Activated CD4-positive, alpha-beta memory T cell treated with anti-CD3 and anti-CD28 coated beads for 36 hours (primary cell): ENCODE measurements at places on chromosomes 2 and 18.

DNA sequence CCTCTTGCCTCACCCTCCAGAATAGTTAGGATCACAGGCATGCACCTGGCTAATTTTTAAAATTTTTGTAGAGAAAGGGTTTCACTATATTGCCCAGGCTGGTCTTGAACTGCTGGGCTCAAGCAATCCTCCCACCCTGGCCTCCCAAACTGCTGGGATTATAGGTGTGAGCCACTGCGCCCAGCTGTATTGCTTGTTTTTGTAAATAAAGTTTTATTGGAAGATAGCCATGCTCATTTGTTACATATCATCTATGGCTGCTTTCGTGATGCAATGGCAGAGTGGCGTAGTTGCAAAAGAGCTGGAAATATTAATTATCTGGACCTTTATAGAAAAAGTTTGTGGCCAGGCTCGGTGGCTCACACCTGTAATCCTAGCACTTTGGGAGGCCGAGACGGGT lies 109.4 kb upstream of the SPRED2 start:
- no peak for DNase-seq

DNA sequence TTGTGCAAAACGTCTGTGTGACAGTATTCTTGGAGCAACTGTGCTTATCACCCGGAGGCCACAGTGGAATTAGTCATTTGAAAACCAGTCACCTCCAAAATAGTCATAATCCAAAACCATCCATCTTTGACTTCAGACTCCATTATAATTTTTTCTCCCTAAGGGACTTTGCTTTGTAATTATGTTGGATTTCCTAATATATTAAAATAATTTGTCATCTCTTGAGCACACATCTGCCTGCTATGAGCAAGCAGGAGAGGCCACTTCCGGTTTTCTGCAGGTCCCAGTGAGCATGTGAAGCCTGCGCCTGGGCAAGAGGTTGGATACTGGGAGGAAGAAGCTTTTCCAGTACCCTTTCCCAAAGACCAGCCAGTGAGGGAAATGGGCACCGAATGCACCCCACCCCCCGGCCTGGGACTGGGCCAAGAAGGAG lies 57.7 kb downstream of the ODC1 start:
- DNase-seq = peak; percentile 23

- no peak for DNase-seq
Measured at GRCh38 chr2:98870516-98871158, 65.4 kb downstream of the CRACDL start.

- no peak for DNase-seq
Measured at GRCh38 chr2:104734937-104735586, 118.9 kb upstream of the POU3F3 start.

GRCh38 chr2:75528221-75528977 lies 32.3 kb downstream of the EVA1A start:
- DNase-seq = no peak

- no peak for DNase-seq
Measured at GRCh38 chr2:234999740-235000425, 48.1 kb downstream of the SH3BP4 start.

GRCh38 chr2:219071131-219071816 lies 10.6 kb upstream of the IHH start:
- DNase-seq = no peak

- DNase-seq = no peak
Measured at GRCh38 chr2:157733263-157733662, 104.6 kb upstream of the ACVR1C start.

- no peak for DNase-seq
Measured at GRCh38 chr2:235191486-235191885, 239.7 kb downstream of the SH3BP4 start.
